ENCODE measurements at places on chromosomes 5 and 9. TPM values are rescaled to one million over a fixed set of nuclear protein-coding genes. Genes with fewer than 3 reads are reported as not detected.

DNA sequence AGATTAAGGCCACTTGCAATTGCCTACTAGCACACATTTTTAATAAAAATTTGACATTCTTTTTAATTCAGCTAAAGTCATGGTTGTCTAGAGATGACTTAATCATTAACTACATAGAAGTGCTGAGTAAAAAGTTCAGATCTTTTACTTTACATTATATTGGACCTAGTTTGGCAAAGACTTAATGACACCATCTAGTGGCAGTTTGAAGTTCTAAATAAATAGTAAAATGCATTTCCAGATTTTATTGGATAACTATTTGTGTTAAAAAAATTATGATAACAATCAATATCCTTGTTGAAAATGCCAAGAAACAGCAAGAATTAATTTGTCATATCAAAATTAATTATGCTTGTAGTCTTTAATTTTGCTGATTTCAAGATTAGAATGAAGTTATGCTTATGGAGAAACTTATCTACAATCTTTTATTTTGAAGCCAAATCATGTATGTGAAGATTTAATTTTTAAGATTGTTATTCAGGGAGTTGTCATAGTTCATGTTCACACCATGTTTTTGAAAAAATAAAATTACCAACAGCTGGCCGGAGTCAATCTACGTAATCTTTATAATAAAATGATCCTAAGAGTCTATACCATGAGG, 69.6 kb upstream of the PJA2 start:
- H3K27me3 ChIP-seq: peaks cover 10% of the 10 kb centered on the region
- no peak for DNase-seq
- H3K4me3 ChIP-seq: no peak overlapping the region
- H3K36me3 ChIP-seq: no peaks in the 10 kb centered on the region
- H3K4me1 ChIP-seq: no peaks in the 10 kb centered on the region

EPB41L4B gene
- 3.8 TPM for total RNA-seq

PCDHA2 gene
- total RNA-seq: not detected

ANXA1 gene
- 51.1 TPM for total RNA-seq

HDHD3 gene
- 15.5 TPM for total RNA-seq

TAF1L gene
- not detected for total RNA-seq

- no peak overlapping the region for H3K27ac ChIP-seq
- no peak for DNase-seq
- no peaks in the 10 kb centered on the region for H3K36me3 ChIP-seq
- H3K4me3 ChIP-seq: no peak overlapping the region
- no peaks in the 10 kb centered on the region for H3K27me3 ChIP-seq
Measured at GRCh38 chr5:37867654-37868053, 27.8 kb upstream of the GDNF start.

- H3K36me3 ChIP-seq: no peaks in the 10 kb centered on the region
- H3K4me3 ChIP-seq: no peak overlapping the region
- H3K27me3 ChIP-seq: no peaks in the 10 kb centered on the region
Measured at GRCh38 chr9:129685220-129685932, 19.9 kb downstream of the PRRX2 start.

ERAP2 gene
- total RNA-seq: 133 TPM

DNA sequence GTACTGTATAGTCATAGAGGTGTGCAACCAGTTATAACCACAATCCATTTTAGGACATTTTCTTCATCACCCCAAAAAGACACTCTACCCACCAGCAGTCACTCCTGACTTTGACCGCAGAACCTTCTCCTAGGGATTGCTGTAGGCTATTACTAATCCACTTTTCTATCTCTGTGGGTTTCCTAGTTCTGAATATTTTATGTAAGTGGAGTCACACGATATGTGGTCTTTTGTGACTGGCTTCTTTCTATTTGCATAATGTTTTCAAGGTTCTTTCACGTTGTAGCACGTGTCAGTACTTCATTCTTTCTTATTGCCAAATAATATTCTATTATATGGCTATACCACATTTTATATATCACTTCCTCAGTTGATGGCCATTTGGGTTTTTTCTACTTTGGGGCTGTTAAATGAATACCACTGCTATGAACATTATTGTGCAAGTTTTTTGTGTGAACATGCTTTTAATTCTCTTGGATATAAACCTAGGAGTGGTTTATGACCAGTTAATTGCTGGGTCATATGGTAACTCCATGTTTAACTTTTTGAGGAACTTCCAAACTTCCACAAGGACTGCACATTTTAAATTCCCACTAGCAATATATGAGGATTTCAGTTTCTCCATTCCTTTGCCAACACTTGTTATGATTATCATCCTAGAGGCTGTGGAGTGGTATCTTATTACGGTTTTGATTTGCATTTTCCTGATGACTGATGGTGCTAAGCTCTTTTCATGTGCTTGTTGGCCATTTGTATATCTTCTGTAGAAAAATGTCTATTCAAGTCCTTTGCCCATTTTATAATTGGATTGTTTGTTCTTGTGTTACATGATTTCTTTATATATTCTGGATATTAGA, 37.8 kb downstream of the MRRF start:
- peaks cover 4% of the 10 kb centered on the region for H3K36me3 ChIP-seq
- no peaks in the 10 kb centered on the region for H3K4me1 ChIP-seq
- H3K4me3 ChIP-seq: no peak overlapping the region
- DNase-seq: no peak
- H3K27ac ChIP-seq: no peak overlapping the region

- DNase-seq: peak; percentile 16
- peak overlapping the region; percentile 7 for H3K4me3 ChIP-seq
- no peaks in the 10 kb centered on the region for H3K36me3 ChIP-seq
- H3K27ac ChIP-seq: no peak overlapping the region
- H3K27me3 ChIP-seq: peaks cover 7% of the 10 kb centered on the region
- H3K4me1 ChIP-seq: peaks cover 28% of the 10 kb centered on the region
Measured at GRCh38 chr5:133825631-133826289, 142.7 kb downstream of the C5orf15 start.

All from activated T-cell treated with anti-CD3 and anti-CD28 coated beads, Interleukin-2, amount 50 U/mL, for 72 hours (primary cell).